ENCODE measurements at places on chromosomes 6 and 20.
A peak's percentile ranks its signal among the peaks of the same experiment; 100 is the strongest.

- DNase-seq = no peak
These were observed 2.5 kb downstream of the PPP1R18 start for GRCh38 chr6:30683980-30684338.

DNA sequence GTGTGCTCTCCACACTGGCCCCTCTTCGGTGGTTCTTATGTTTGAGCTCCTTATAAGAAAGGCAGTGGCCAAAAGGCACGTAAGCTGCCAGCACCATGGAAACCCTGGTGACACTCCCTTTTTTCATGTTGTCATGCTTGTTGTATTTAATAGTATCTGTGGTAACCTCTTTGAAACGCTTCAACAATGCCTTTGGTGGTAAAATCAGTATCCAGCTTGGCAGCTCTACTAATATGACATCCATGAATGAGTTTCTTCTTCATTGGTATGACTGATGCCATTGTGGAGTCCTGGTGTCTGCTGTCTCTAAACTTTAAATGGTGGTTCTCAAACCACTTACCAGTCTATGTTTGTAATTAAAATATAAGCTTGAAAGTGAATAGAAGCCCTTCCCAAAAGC, 10.7 kb upstream of the MYLK2 start:
- DNase-seq = no peak

GRCh38 chr6:126069449-126069848, 83.1 kb downstream of the TRMT11 start:
- no peak for DNase-seq

DNA sequence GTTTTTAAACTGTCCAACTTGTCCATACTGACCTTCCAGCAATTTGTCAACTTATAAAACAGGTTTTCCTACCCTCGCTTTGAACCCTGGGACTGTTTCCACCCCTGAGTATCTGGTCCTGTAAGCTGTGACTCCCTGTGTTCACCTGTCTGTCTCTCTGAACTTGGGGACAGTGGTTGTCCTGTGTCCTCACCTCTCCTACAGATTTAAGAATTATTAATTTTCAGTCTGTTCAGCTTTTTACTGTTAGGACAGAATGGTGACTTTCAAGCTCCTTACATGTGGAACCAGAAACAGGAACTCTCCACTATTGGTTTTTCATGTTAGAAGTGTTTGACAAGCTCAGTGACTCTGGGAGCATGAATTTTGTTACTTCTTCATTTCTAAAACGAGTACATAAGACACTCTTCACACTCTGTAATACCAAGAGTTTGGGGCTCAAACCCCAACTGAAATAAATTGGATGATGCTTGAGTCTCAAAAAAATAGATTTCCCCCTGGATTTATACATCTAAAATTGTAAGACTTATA, 713.9 kb downstream of the COL12A1 start:
- DNase-seq = no peak

DNA sequence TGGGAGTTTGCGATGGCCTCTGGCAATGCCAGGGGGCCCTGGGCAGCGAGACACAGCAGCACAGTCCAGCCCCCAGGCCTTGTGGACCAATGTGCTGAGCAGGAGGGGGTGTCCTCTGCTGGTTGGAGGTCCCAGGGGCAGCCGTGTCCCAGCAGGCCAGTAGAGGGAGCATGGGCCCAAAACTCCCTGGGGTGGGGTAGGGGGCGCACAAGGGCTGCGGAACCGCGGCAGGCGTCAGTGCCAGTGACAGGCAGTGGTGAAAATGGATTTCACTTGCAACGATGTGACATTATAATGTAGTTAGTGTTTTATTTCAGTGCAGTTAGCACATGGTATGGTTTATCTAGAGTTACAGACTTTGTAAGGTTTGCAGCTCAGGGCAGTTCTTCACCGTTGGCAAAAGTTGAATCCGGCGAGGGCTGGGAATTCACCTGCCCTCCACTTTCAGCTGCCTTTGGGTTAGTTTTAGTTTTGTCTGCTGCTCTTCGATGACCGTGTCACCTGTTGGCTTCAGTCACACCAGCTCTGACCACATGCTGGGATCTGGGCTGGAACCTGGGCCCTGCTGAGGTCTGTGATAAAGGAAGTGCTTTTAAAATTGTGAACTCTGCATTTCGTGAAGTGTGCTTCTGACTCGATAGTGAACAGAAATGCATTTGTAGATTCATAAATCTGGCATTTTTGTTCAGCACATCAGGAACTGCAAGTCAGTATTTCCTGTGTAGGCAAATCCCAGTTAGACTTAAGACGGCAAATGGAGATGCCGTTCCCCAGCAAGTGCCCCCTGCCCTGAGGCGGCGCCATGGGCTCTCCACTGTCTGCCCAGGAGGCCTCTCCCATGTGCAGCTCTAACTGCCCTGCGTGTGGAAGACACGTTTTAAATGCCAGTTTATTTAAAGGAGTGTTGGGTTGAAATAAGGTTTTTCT, 46.8 kb downstream of the PYGB start:
- peak; percentile 80 for DNase-seq

All from GM12865 (cell line).